ENCODE measurements at places on chromosomes 7 and 10. TPM values are rescaled to one million over a fixed set of nuclear protein-coding genes. Genes with fewer than 3 reads are reported as not detected.

GRCh38 chr7:17437586-17437985 lies 139.1 kb downstream of the AHR start:
- no peak for DNase-seq

The IL15RA gene
- polyA plus RNA-seq: 13.9 TPM

The AKR1E2 gene
- 3.1 TPM for polyA plus RNA-seq

The CACNB2 gene
- polyA plus RNA-seq: 13.1 TPM

DNA sequence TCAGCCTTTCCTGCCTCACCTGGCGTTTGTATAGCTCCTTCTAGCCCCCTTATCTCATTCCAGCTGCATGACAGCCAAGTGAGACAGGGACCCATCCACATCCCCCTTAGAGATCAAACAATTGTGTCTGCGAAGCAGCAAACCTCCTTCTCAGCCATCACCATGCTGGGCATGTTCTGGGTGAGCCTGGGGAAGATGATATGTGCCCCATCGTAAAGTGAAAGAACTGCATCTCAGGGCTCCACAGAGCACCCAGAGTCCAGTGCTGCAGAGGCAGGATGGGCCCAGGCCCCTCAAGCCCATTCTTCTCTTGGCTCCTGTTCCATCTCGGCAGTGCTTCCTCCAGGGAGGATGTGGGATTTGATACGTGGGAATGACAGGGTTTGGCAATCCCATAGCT lies 43.2 kb downstream of the FIGNL1 start:
- no peak for DNase-seq

GRCh38 chr10:91076991-91077548 lies 143.4 kb upstream of the PCGF5 start:
- no peak for DNase-seq

The DPYSL4 gene
- polyA plus RNA-seq: 11.0 TPM

- no peak for DNase-seq
Measured at GRCh38 chr10:75922435-75922834, 491.0 kb downstream of the LRMDA start.

GRCh38 chr7:111029574-111030251 lies 61.2 kb upstream of the LRRN3 start:
- DNase-seq: no peak

DNA sequence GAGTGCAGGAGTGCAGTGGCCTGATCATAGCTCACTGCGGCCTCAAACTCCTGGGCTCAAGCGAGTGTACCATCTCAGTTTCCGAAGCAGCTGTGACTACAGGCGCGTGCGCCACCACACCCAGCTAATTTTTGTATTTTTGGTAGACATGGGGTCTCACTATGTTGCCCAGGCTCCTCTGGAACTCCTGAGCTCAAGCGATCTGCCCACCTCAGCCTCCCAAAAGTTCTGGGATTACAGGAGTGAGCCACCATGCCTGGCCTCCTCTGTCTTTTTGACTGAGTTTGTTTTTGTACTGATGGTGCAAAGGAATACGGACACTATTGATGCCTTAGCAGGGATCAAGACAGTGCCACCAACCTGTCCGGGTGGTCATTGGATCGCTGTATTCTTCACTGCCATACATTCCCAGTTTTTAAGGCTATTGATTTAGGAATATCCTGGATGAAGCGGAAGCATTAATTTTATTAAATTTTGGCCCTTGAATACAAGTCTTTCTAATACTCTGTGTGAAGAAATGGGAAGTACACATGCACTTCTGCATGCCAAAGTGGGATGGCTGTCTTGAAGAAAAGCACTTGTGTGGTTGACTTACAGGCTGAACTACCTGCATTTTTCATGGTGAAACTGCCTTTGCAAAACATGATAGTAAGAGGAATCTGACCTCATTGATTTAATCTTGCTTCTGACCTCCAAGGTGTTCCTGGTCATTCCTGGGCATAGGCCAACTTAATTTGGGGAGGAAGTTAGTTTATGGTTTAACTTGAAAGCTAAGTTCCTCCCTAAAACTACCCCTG lies 2.1 kb upstream of the CUL2 start:
- no peak for DNase-seq

Data from right cardiac atrium (tissue), 5 donors.